ENCODE measurements at places on chromosomes 16 and 17.

- no peak for DNase-seq
These were observed 46.4 kb upstream of the KLHDC4 start for GRCh38 chr16:87812200-87812656.

- DNase-seq = no peak
These were observed 93.3 kb downstream of the ASIC2 start for GRCh38 chr17:33199571-33200510.

- DNase-seq = no peak
These were observed 1.6 kb downstream of the HOXB2 start for GRCh38 chr17:48543107-48543853.

- no peak for DNase-seq
These were observed 17.7 kb upstream of the MNT start for GRCh38 chr17:2418572-2418971.

- DNase-seq = no peak
These were observed 34.8 kb upstream of the NDRG4 start for GRCh38 chr16:58464916-58465731.

DNA sequence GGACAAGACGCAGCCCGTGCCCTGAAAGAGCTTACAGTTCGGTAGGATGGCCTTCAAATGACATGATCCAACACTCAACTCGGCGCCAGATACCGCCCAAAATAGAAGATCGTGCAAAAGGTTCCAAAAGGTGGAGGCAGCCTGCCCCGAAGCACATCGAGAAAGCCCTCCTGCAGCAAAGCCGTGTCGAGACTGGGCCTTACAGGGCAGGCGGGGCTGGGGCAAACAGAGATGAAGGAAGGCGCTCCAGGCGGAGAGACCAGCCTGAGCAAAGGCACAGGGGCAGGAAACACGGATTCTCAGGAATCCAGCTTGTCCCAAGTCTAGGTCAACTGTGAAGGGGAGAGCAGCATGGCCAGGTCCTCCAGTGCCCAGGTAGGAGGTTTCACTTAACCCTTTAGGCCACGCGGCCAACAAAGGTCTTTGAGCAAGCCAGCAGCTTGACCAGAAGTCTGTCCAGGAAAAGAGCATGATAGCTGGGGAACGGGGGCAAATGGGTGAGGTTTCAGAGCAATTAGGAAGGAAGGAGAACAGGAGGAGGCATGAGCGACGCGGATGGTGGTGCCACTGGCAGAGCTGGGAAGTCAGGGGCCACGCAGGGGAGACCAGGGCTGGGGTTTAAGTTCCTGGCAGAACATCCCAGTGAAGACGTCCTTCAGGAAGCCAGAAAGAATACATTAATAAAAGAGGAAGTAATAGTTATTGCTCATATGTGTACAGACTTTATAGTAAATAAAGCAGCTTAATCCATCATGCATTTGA is 21.2 kb upstream of the EIF1 start:
- DNase-seq = no peak

DNA sequence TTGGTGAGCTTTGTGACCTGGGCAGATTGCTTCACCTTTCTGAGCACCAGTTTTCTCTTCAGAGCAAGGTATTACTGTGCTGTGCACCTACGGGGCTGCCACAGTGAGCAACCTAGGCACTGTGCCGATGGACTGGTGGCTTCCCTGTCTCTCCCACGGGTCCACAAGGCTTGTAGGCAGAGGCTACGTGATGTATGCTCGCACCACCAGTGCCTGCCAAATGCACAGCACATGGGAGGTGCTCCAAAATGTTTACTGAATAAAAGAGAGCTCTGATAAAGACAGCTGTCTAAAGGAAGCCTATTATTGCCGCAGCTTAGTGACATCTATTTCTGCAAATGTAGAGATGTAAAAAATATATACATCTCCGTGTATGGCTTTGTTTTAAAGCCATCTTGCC is 139.2 kb downstream of the CDK5R1 start:
- peak; percentile 64 for DNase-seq

DNA sequence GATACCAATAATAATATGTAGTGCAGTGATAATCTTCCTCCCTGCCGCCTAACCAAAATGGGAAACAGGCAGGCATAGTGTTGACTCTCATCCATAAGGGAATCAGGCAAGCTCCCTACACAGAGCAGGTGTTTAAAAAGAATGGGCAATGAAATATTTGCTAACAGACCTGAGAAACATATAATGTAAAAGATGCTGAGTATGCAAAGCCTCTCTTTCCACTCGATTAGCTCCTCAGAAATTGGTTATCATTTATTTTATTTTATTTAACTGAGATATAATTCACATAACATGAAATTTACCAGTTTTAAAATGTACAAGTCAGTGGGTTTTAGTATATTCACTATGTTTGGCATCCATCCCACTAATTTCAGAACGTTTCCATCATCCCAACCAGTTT is 317.7 kb upstream of the TBX2 start:
- DNase-seq = no peak

- DNase-seq = peak; percentile 71
These were observed 59.9 kb downstream of the OR1D5 start for GRCh38 chr17:3003296-3004149.

GRCh38 chr17:75476752-75477489 is 20.5 kb downstream of the TMEM94 start:
- peak; percentile 54 for DNase-seq

GRCh38 chr17:45861165-45861564 is 16.5 kb downstream of the SPPL2C start:
- DNase-seq = peak; percentile 21

DNA sequence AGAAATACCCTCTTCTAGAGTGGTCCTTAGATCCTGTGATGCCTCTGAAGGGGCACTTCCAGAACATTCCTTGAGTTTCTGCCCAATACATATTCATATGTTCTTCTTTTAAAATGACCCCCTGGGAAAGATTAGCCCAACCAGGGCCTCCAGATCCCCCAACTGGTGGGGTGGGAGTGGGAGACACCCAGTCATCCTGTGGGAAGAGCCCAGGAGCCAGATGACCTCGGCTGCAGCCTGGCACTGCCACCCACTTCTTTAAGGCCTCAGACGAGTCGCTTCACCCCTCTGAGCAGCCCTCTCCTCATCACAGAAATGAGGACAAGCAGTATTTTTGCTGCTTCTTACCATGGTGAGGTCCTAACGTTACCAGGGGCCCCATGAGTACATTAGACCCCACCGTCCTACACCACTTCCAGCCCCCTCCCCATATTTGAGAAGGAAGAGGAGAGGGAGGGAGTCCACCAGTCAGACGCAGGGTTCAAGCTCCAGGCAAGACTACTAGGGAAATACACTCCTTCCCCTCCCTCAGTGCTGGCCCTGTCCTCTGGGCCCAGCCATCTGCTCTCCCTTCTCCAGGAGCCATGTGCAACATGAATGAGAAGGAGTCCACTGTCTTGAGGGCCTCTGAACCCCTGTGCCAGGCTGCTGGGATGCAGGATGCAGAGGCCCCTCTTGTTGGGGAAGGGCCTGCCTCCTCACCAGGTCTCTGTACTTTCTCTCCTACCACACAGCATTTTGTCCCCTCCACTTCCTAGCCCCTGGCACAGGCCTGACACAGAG is 11.8 kb downstream of the MPO start:
- DNase-seq = no peak

- peak; percentile 62 for DNase-seq
These were observed 37.7 kb downstream of the DUSP14 start for GRCh38 chr17:37527249-37527851.

DNA sequence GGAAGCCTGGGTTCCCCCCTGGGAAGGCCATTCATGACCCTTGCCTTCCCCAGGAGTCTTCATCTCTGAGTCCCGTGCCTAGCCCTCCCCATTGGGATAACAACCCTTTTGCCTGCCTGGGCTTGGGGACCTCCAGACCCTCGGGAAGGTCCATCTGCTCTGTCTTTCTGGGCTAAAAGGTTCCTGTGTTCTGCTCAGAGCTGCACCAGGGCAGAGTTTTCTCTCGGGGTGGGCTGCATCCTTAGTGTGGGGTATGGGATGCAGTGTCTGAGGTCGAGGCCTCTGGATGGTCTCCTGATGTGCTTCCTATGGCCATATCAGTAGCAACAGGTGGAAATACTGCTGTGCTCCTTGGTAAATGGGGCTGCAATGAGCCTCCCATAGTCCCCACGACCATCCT is 22.9 kb upstream of the PLLP start:
- no peak for DNase-seq

DNA sequence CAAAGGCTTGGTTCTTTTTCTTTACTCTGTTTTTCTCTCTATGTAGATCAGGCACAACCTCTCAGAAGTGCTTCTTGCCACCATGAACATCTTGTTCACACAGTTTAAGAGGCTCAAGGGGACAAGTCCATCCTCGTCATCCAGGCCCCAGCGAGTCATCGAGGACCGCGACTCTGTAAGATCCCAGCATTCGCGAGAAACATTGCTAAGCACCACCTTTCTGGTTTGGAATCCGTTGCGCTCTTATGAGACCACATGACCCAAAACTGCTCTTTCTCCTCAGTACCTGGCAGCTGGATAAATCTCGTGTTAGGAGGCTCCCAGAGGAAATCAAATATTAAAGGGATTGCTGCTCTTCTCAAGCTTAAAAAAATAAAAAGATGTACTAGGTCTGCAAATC is 23.3 kb upstream of the SLC12A3 start:
- no peak for DNase-seq

- peak; percentile 29 for DNase-seq
These were observed 675.3 kb downstream of the MAF start for GRCh38 chr16:78925083-78925767.

GRCh38 chr17:61143026-61143425 is 256.6 kb upstream of the TBX2 start:
- no peak for DNase-seq

DNA sequence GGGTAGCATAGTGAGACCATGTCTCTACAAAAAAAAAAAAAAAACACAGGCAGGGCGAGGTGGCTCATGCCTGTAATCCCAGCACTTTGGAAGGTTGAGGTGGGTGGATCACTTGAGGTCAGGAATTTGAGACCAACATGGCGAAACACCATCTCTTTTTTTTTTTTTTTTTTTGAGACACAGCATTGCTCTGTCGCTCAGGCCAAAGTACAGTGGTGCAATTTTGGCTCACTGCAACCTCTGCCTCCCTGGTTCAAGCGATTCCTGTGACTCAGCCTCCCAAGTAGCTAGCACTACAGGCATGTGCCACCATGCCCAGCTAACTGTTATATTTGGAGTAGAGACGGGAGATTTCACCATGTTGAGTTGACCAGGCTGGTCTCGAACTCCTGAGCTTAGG is 5.1 kb downstream of the RAMP2 start:
- DNase-seq = no peak

DNA sequence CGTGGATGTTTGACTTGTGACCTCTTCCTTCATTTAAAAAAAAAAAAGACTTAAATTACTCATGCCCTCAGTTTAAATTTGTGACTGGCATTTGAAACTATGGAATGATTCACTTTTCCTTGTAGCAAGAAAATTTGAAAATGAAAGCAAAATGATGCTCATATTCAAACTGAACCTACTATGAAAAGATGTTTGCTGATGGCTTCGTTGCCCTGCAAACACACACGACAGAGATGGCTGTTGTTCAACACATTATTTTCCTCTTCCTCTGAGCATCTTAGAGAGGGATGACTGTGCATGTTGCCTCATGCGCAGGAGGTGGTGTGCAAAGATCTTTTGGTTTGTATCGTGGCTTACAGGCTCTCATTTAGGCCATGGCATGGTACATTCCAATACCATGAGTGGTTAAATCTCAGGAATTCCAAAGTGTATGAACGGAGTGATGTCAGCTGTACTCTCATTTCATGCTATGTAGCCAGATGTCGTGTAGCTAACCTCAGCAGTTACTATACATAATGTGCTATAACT is 164.5 kb downstream of the PRKCA start:
- DNase-seq = no peak

GRCh38 chr16:54375071-54375470 is 88.5 kb upstream of the IRX3 start:
- no peak for DNase-seq

DNA sequence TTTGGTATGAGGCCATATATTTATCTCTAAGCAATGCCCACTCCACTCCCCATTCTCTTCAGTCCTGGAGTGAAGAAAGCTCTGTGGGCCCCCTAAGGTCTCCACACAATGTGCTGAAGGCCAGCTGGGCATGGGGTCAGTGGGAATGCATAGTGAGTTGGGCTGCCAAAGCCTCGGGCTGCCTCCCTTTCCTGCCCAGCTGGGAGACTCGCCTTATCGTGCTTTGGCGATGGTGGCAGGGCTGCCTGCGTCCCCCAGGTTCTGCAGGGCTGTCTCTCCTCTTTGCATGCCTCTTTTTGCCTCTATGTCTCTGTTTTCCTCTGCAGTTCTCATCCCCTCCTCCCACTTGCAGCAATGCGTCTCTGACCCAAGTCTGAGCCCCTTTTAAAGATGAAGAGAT is 116.5 kb downstream of the CYLD start:
- DNase-seq = no peak

DNA sequence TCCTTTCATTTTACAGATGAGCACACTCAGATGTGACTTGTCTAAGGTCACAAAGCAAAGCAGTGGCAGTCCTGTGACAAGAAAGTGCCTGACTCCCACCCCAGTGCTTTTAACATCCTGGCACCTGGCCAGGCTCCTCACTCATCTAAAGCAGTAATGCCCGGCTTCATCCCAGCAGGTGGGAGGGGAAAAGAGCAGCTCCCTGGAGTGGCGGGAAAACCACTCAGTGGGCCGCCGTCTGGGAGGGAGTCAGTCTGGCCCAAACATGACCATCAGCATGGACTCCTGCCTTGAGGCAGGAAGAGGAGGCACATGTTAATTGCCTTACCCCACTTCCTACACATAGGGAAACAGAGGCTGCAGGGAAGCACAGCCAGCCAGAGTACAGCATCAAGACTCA is 2.6 kb downstream of the PCGF2 start:
- no peak for DNase-seq

DNA sequence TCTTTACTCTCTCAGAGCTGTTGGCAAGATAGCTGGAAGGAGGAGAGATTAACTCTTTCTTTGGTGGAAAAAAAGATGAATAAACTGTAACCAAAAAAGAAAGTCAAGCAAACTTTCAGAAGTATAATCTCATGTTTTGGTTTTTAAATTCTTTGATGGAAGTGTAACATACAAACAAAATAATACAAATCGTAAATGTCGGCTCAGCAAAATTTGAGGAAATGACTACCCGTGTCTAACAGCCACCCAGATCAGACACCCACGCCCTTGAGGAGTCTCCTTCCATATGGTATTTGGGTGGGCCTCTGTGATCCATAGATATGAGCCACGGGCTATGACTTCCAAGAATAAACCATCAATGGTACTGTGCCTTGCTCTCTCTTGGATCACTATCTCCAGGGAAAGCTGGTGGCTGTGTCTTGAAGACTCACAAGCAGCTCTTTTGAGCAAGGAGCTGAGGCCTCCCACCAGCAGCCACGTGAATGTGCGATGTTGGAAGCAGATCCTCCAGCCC is 9.6 kb upstream of the CD300C start:
- DNase-seq = no peak

DNA sequence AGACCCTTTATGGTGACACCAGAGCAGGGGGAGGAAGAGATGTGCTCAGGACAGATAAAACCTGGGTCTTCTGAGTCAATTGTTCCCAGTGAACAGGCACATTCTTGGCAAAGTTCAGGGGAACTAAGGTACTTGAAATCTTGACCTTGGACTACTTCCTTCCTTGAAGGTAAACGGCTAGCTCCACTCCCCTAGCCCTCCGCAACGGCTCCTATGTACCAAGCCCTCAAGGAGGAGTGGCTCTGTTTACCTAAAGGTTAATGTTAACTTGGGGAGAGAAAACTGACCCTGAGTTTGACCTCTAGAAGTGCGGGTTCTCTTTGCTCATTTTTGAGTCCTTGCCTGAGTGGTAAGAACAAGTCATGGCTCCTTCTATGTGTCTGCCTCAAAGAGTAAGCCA is 7.8 kb downstream of the TTLL6 start:
- no peak for DNase-seq

GRCh38 chr16:18050777-18051176 is 285.8 kb downstream of the NPIPA8 start:
- no peak for DNase-seq

- no peak for DNase-seq
These were observed 46.1 kb upstream of the KCNJ2 start for GRCh38 chr17:70123193-70123592.

Data from pons (tissue), 1 donor.